ENCODE measurements at places on chromosomes 13 and 19.

DNA sequence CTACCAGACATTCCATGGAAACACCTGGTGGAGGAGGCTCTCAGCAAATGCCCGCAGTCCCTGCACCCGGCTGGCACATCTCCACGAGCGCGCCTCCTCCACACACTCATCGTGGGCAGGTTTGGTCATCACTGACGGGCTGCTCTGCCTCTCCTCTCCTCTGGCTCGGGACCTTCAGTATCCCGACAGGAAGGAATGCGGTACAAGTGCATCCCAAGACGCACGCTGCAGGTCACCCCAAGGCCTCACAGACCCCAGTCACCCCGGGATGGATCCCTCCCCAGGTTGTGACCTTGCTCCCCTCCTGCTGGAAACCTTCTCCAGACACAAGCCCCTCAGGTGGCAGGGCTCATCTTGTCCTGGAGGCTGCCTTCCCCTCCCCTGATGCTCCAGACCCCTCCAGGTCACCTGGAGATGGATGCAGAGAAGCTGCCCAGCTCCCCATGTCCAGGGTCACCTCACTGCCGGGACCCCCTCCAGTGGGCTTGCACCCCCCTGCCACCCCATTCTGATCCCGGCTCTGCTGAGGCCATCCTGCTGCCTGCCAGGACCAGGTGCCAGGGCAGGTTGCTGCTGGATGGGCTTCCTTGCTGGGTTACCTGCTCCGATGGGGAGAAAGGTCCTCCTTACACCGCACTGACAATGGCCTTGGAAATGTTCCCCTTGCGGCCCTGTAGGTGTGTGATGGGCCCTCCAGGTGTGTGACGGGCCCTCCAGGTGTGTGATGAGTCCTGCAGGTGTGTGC is 29.9 kb downstream of the C13orf46 start:
- no peak for DNase-seq

DNA sequence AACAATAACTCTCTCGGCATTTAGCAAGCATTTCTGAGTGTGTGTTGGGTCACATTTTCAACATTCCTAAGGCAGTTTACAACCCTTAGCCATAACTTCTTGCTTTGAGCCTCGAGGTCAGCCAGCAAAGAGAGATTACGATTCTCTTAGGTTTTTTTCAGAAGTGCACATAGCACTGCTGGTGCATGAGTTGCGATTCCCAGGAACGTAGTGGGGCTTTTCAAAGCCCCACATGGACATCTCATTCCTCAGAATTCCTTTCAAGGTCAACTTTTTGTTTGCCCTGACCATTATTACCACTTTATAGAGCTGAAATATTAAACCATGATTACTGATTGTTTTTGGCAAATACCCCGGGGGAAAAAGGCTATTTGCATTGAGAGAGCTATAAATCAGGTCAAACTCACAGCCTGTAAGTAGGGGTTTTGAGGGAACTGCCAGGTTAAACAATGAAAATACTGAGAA is 705.3 kb downstream of the GPC5 start:
- no peak for DNase-seq

GRCh38 chr13:24744247-24744646 is 19.7 kb upstream of the RNF17 start:
- no peak for DNase-seq

- no peak for DNase-seq
Measured at GRCh38 chr13:99305158-99305557, 2.0 kb downstream of the GPR183 start.

- DNase-seq = peak; percentile 90
Measured at GRCh38 chr19:38900202-38900629, 447 bp downstream of the NFKBIB start.

DNA sequence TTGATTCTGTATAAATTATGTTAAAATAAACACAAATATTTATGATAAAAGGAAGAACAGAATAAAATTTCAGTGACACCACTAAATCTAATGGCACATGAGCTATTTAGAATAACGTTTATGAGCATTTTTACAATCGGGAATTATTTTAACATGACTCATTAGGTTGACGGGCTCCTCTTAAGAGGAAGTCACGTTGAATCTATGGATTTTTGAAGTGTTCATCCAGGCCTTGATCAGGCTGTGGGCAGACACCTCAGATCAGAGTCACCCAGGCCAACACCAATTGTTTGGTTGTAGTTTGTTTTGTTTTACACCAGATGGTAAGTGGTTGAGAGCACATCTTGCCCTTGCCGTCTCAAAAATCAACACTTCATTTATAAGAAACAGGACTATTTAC is 257.8 kb downstream of the FOXO1 start:
- DNase-seq = no peak

- no peak for DNase-seq
Measured at GRCh38 chr13:80989241-80989640, 648.3 kb upstream of the SPRY2 start.

- no peak for DNase-seq
Measured at GRCh38 chr13:49082653-49083536, 107.2 kb downstream of the FNDC3A start.

GRCh38 chr19:21022996-21023395 is 2.5 kb downstream of the ZNF430 start:
- no peak for DNase-seq

GRCh38 chr13:33537676-33538075 is 252.1 kb upstream of the STARD13 start:
- no peak for DNase-seq

- DNase-seq = no peak
Measured at GRCh38 chr19:16587833-16588823, 15.9 kb upstream of the SLC35E1 start.

- no peak for DNase-seq
Measured at GRCh38 chr13:33528896-33529295, 243.3 kb upstream of the STARD13 start.

GRCh38 chr19:52692431-52693008 is 42.3 kb downstream of the ZNF611 start:
- DNase-seq = no peak

GRCh38 chr13:27962982-27963381 is 6.1 kb downstream of the CDX2 start:
- no peak for DNase-seq

- DNase-seq = no peak
Measured at GRCh38 chr19:42619271-42619670, 24.5 kb upstream of the CEACAM8 start.

DNA sequence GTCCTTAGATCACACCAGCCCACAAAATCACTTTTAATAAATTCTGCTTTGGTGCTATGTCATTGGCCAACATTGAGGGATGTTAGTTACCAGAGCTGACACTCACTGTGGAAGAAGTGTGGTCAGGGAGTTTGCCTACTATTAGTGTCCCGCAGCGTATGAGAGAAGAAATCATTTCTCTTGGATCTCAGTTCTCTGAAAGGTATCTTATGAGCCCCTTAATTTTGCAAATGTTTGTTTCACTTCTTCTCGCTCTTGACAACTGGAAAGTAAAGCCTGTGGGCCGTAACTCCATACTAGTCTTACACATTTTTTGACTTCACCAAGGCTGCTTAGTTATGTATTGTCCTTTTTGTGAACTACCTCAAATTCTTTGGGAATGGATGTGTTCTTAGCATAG is 80.9 kb downstream of the FLT1 start:
- DNase-seq = no peak

GRCh38 chr19:29428071-29428470 is 97.7 kb upstream of the VSTM2B start:
- no peak for DNase-seq

DNA sequence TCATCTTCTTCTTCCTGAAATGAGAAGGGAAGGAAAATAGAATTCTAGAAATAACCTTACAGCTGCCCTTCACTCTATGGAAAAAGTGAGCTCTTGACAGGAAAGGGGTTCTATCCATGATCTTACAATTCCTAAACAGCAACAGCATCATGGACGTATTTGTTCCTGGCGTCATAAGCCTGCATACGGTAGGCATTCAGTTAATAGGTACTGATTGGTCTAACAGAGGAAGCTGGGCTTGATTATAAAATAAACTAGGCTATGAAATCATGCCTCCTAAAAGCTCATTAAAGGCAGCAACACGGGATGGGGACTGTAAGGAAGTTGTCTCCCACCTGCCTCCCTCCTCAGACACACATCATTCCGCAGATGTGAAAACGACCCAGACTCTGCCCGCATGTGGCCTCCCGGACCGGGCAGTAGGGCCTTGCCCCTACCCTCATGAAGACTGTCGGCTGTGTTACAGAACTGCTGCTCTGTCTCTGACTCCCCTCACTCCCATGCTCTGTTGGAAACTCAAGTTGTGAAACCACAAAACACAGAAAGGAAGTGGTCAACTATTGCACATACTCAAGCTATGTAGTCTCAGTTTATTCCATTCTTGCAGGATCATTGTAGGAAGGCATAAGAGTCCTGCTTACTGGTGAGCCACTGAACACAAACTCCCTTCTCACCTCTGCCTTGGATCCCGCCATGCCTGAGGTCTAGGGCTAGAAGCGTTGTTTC is 129.8 kb downstream of the DLEU7 start:
- no peak for DNase-seq

DNA sequence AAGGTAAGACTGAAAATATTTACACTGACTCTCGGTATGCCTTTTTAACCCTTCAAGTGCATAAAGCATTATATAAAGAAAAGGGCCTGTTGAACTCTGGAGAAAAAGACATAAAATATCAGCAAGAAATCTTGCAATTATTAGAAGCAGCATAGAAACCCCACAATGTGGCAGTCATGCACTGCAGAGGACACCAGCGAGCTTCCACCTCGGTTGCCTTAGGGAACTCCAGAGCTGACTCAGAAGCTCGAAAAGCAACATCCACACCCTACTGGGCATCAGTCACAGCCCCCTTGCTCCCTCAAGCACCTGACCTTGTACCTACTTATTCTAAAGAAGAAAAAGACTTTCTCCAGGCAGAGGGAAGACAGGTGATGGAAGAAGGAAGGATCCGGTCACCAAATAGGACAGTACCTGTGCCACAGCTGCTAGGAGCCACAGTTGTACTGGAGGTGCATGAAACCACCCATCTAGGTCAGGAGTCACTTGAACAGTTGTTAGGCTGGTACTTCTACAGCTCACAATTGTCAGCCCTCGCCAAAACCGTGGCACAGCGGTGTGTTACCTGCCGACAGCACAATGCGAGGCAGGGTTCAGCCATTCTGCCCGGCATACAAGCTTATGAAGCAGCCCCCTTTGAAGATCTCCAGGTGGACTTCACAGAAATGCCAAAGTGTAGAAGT is 2.9 kb downstream of the ZNF816 start:
- DNase-seq = no peak

GRCh38 chr19:15354566-15355296 is 22.4 kb upstream of the BRD4 start:
- DNase-seq = no peak

DNA sequence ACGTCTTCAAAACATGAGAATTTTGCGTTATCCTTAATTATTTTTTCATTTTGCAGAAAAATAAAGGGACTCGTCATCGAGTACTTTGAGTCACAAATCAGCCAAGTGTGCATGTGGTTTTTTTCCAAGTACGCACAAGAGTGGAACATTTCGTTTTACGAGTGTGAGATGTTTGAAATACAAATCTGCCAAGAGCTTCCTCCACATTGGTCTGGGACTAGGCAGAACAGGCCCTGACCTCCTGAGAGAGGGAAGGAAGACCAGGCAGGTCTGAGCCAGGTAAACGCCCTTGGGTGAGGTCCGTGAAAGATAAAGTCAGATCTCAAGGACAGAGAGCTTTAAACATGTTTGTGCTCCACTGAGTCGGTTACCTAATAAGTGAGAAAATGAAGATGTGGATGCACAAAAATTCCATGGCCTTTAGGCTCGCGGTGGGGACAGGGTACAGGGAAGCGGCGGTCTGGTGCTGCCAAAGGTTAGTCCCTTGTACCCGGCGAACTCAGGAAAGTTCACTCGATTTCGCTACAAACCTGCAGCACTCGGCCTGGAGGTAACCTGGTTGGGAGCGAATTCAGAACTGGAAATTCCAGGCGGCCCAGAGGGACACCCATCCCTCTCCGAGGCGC is 473 bp upstream of the ITM2B start:
- peak; percentile 47 for DNase-seq

DNA sequence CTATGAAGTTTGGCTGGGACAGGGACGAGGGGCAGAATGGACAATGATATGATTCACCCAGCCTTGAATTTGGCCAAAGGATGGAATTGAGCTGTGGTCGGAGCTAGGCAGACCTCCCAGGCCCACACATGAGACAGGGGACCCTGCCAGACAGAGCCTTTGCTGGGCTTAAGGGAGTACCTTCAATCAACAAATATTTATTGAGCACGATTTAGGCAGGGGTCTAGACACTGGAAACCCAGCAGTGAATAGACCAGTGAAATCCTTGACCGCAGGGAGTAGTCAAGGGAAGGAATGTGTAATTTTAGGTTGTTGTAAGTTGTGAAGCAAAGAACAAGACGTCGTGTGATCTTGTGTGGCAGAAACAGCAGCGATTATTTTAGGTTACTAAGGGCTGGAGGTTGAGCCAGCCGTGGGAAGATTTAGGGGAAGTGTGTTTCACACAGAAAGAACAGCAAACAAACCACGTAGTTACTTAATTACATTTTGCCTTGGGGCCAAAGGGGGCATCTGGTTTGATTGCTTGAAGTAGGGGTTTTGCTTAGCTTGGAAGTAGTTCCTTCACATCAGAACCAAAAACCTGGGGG is 16.9 kb upstream of the AP1M2 start:
- no peak for DNase-seq

DNA sequence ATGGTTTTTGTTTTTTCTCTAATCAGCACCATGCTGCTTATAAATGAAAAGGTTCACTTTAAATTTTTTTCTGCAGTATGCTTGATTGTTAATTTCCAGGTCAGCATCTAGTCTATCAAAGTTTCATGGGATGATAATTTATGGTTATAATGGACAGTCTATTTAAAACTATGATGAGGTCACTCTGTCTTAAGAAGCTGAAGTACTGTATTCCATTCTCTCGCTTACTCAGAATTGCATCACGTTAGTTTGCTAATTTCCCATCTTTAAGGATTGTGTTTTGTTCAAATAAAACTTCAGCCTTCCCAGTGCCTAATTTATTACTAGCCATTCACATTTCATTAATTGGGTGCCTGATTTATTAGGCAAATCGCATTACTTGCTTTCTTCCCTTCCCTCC is 94.3 kb downstream of the GPC6 start:
- DNase-seq = no peak

GRCh38 chr13:101939370-101939769 is 462.5 kb downstream of the FGF14 start:
- DNase-seq = no peak

DNA sequence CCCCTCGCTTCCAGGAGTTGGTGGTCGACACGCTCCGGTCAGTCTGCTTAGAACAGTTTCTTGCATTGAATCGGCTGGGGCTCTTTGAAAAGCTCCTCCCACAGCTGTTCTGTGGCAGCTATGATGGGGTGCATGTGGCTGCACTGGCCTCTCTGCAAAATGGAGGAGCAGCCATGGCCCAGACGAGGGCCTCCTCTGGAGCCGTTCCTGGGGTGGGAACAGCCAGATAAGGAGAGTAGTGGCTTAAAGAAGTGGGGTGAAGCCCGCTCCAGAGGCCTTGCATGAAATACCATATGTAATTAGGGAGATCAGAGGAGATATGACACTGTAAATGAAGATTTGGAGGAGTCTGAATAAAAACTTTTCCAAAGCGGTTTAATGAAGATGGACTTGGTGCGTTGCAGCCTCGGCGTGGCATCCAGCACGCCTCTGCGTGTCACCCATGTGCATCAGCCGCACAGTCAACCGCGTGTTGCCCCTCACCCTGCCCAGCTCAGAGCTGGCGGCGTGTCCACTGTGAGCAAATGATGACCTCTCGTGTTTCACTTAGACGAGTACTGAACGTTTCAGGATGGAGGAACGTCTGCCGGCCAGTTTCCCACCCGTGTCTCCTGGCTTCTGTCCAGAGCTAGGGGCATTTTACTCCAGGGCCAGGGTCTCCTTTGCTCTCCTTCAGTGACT is 199.2 kb downstream of the TEX29 start:
- DNase-seq = no peak

Data from NCI-H2171 treated with DMSO at 0.1 percent for 48 hours (cell line).